GM12878 (cell line): ENCODE measurements at places on chromosomes 4 and X.

- no peak for DNase-seq
Observed at GRCh38 chr4:78671903-78672815, 104.0 kb upstream of the BMP2K start.

GRCh38 chr4:98508248-98508647, 150.2 kb downstream of the TSPAN5 start:
- no peak for DNase-seq

DNA sequence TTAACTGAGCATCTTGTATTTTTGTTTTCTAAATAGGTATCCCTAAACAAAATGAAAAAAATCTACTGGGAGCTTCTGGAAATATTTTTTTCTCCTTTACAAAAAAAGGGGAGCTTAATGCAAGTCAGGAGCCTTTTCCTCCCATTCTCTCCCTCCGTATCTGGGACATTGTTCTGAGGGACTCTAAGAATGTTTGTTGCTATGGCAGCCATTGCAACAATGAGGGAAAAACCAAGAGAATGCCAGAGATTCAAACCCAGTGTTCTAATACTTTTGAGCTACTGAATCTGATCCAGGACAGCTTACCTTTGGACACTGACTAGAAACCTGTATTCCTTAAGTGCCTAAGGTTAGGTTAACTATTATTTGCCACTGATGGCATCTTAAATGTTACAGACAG, 485.7 kb upstream of the HS3ST1 start:
- no peak for DNase-seq

GRCh38 chrX:110853610-110854009, 58.0 kb upstream of the CHRDL1 start:
- DNase-seq: no peak

- no peak for DNase-seq
Observed at GRCh38 chr4:29081234-29081955, 1638.8 kb upstream of the PCDH7 start.

DNA sequence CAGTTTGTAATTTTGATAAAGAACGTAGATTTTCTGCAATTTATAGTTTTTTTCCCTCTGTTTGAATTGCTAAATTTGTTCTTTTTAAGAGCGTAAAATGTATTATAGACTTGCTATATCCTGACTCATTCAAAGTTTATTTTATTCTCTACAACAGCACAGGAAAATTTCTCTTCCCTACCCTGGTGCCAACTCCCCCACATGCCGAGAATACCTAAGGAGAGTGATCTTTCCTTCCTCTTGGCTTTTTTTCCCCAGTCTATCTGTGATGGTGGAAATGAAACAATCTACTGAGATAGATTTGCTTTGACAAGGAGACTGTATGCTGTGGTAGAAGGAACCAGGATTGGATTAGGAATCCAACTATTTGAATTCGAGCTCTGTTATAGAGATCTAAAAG, 271.6 kb downstream of the TLL1 start:
- DNase-seq: no peak

GRCh38 chr4:22680065-22680642, 12.6 kb upstream of the GBA3 start:
- no peak for DNase-seq
